K562 (cell line): ENCODE measurements at places on chromosomes 2 and 18.

DNA sequence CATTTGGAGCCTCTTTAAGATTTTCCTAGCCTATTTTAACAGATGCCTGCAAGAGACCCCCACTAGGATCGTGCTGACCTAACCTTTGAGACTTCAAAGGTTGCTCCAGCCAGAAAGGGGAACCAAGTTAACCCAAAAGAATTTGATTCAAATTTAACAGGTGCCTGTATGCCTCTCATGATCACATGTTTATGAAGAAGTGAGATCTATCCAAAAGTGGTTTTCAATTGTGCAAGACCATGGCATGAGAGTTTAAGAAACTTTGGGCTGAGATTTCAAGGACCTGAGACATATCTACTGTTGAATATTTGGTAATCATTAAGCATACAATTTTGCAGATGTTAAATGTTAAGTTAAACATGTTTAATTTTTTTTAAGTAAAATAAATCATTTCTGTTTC, 1.3 kb upstream of the RSAD2 start:
- DNase-seq = no peak

GRCh38 chr2:11082880-11083279, 72.4 kb upstream of the SLC66A3 start:
- DNase-seq = no peak

- no peak for DNase-seq
Observed at GRCh38 chr2:12017499-12018157, 271.2 kb downstream of the LPIN1 start.

GRCh38 chr2:241036964-241037421, 38.6 kb downstream of the SNED1 start:
- no peak for DNase-seq

DNA sequence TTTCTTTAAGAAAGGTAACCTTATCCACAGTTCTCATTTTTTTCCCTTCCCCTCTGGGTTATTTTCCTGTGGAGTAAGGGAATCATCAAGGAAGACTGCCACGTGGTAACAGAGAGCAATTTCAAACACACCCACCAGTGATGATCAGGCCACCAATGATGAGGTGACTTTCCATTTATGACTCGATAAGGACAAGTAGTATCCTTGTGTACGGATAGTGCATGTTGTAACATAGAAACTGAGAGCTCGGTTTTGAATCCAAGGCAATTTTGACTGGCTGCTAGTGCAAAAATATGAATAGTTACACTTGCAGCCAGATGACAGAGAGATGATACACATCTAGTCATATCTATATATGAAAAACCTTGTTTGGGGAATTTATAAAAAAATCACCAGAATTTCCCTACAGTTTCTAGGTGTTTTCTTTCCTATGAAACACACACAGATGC, 143.6 kb upstream of the TCF4 start:
- peak; percentile 63 for DNase-seq

DNA sequence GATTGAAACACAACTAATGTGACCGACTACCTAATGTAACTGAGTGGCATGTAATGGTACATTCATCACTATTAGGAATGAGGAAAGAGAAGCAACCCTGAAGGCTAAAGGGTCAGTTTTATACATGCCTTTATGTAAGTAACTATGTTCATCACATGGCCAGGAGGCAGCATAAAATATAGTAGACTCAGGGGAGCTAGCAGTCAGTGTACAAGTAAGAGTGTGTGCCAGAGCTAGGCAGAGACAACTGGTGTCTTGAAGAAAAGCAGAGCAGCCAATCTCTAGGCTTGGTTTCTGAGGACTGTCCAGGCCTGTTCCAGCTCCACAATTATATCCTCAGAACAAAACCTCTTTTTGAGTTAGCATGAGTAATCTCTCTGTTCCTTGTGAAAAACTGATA, 18.1 kb downstream of the SMAD2 start:
- no peak for DNase-seq

- no peak for DNase-seq
Observed at GRCh38 chr2:23498943-23499342, 114.0 kb downstream of the KLHL29 start.

DNA sequence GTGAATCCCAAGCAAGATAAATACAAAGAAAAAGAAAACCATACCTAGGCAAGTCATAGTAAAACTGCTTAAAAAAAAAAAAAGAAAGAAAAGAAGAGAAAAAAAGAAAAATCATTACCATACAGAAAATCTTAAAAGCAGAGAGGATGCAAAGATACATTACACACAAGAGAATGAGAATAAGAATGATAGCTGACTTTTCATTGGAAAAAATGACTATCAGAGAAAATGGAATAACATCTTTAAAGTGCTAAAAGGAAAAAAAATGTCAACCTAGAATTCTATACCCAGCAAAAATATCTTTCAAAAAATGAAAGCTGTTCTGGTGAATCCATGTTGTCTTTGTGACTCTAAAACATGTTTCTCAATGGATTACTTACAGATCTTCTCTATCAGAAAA, 66.2 kb downstream of the REEP1 start:
- no peak for DNase-seq

GRCh38 chr2:176885661-176886060, 326.9 kb upstream of the HNRNPA3 start:
- DNase-seq = no peak
